ENCODE measurements at places on chromosomes 4 and X. TPM values are rescaled to one million over a fixed set of nuclear protein-coding genes. Genes with fewer than 3 reads are reported as not detected.

DNA sequence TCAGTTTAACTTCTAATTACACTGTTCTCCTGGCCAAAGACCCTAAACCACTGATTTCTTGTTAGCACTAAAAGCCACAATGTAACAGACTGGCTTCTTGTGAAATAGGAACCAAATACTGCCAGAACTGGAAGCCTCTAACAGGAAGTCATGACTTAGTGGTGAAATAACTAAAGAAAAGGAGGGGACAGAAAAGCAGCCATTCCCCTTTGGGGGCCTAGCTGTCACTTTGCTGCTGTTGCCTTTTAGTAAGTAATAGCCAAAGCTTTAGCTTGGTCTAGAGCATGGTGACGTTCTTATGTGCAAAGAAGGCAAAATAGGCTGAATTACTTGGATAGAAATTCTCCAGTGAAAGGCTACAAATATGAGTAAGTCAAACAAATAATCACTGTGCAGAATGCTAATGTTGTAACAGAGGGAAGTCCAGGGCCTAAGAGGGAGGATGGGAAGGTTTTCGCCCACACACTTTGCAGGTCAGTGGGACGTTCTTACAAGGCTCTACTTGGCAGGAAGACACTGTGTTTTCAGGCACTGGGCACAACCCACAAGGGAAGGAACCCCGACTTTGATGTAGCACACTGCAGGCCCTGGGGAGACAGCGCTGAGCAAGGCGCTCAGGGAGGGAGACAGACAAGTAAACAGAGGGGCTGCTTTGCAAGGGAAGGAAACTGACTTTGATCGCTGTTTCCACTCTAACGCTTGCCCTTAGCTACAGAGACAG lies 16.7 kb downstream of the GAB3 start:
- no peak for DNase-seq

INTS12 gene
- 34.6 TPM for polyA plus RNA-seq

DNA sequence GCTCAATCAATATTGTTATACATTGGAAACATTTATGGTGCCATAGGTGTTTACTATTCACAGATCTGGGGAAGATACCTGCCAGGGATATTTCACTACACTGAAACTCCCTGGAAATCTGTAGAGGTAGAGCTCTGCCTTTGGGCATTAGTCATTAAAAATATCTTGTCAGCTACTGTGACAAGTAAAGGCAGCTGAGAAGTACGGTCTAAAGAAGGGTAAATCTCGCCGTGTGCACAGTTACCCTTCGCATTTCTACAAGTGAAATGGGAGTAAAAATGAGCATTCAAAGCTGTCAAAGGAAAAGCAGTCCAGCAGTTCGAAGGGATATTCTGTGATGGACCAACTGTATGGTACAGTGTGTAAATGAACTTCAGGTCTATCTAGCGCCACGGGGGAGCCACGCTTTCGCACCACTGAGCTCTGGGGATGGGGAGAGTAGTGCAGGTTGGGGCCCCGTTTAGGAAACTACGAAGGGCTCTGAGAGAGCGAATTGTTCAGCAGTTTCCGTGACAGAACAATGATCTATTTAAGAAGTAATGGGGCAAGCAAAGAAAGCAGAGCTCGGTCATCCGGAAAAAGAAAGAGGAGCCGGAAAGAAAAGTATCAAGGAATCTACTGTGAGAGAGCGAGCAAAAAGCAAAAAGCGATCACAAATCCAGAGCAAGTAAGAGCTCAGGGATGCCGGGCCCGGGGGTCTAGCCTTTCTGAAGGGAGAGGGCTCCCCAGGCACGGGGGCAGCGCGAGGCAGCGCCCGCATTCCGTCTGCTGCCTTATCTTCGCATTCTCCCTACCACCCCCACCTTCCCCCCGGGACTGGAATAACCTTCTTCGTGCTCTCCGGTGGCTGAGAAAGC lies 646 bp downstream of the TIGD4 start:
- no peak for DNase-seq

DNA sequence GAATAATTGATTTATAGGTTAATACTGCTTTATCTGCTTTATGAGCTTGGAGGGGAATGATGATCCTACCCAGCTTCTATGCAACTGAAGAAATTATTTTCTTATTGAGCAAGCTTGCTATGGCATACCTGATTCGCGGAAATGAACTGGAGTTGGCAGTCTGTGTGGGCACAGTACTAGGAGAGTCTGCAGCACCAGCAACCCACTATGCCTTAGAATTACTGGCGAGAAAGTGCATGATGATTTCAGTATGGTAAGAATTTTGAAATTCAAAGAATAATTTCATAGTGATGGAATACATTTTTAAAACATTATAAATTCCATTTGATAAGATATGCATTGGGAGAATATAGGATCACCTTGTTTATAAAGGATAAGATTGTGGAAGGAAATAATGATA lies 32.3 kb downstream of the SPATA4 start:
- no peak for DNase-seq
